Stimulated activated CD4-positive, alpha-beta T cell treated with anti-CD3 and anti-CD28 coated beads, Interleukin-1b, Interleukin-23, amount 100 ng/mL, for 24 hours (primary cell): ENCODE measurements at places on chromosomes 12 and 14.

- DNase-seq, result no peak
Measured at GRCh38 chr12:24482882-24483604, 465.9 kb downstream of the BCAT1 start.

- DNase-seq, result no peak
Measured at GRCh38 chr12:6212086-6212485, 11.9 kb downstream of the CD9 start.

DNA sequence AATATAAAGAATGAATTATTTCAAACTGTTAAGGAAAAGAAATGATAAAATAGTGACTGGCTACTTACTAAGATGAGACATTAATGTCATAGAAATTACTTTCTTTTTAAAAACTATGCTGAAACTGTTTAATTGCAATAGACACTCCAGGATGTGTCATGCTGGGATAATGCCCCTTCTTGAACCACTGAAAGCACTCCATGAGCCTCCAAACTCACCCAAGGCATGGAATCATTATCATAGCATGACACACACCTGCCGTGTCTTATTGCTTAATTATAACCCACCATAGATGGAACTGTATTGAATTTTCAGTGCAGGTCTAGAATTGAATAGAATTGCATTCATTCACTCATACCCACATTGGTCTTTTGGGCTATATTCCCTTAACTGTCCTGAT is 4.3 kb downstream of the MBIP start:
- no peak for DNase-seq

- no peak for DNase-seq
Measured at GRCh38 chr14:95164506-95164905, 7.2 kb upstream of the DICER1 start.

DNA sequence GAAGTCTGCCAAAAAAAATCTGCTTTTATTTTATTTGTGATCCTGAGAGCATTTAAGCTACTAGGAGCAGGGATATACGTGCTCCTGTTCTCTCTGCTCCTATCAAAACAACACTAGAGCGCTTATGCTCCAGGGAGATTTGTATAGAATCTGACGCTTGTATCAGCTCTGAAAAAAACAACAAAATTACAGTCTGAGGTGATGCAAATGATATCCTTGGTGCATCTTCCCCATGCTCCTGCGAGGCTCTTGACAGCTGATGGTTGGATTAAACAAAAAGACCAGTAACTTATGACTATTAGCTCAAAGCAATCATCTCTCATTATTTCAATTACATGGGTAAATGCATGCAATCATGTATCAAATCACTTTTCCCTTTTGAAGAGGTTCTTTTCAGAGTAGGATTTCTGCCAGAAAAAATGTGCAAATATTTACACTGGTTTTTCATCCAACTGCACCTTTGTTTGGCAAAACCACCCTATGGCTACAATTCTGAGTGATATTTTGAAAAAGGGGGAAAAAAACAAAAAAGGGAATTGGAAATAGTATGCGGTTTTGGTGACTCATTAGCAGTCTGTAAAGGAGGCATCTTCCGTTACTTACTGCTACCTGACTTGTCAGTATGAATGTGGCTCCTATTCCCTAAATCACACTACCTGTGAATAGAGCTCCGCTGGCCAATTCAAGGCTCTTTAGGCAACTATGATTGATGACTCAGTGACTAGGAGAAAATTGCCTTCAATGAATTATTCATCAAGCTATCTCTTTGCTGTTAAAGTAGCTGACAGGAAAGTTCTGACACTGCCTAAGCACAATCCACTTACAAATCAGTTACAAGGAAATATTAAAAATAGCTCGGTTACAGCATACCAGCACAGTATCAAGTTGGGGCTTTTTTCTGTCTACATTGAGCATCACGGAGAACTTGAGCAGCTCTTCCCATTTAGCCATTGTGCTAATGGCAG is 450.0 kb downstream of the FOXG1 start:
- DNase-seq, result no peak

DNA sequence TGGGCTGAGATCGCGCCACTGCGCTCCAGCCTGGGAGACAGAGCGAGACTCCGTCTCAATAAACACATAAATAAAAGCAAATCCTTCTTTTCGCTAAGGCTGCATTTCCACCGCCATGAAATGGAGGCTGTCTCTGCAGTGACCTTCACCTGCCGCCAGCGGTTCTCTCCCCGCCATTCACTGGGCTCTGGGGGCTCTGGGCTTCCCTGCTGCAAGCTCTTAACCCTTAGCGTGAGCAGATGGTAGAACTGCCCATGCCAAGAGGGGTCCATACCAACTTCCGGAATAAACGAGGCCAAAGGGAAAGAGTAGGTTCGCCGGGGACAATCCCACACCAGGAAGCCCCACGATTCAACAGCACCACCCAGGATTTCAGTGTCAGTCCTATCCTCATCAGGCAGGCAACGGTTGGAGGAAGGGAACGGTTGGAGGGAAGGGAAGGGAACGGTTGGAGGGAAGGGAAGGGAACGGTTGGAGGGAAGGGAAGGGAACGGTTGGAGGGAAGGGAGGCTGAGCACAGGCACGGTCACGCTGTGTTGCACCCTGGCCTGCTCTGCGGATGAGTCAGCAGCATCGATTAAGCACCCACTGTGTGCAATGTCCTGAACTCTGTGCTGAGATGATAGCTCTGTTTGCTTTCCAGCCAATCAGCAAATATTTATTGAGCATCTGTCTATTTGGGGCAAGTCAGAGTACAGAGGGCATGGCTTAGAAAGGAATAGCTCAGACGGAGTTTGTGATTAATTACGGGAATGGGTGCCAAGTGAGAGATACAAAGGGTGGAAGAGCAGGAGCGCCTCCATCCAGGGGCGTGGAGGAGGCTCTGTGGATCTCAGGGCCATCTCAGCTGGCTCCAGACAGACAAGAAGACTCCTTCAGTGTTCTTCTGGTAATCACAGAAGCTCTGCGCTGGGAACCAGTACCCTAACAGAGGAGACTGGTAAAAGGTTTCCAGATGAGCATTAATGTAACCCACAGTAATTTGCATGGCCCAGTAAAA is 77.9 kb downstream of the NINJ2 start:
- DNase-seq, result no peak

DNA sequence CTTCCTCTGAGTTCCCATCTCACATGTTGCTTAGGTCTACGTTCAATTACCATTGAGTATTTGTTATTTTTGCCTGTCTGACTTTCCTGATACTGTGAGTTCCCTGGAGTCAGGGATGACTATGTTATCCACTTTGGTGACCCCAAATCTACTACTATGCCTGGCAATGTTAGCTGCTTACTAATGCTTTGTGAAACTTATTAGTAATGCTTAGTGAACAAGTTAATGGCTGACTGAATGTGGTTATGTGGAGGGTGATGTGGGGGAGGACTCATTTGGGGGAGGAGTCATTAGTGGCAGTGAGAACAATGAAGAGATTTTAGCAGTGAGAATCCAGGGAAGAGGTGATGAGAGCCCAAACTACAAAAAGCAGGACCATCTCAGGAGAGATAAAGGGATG is 121.6 kb downstream of the KTN1 start:
- no peak for DNase-seq

DNA sequence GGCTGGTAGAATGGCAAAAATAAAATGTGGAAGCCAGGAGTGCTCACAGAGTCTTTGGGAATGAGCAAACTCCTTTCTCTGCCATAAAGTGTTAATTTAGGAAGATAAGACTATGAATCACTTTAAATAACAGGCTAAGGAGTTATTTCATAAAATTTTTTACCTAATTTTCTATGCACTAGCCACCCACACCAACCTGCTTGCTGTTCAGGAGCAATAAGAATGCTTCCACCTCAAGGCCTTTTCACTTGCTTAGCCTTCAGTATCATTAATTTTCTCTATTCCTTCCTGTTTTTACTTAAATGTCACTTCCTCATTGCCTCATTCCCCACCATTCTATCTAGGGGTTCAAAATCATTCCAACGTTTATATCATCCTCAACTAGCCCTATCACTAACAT is 326.8 kb downstream of the CCER1 start:
- no peak for DNase-seq

DNA sequence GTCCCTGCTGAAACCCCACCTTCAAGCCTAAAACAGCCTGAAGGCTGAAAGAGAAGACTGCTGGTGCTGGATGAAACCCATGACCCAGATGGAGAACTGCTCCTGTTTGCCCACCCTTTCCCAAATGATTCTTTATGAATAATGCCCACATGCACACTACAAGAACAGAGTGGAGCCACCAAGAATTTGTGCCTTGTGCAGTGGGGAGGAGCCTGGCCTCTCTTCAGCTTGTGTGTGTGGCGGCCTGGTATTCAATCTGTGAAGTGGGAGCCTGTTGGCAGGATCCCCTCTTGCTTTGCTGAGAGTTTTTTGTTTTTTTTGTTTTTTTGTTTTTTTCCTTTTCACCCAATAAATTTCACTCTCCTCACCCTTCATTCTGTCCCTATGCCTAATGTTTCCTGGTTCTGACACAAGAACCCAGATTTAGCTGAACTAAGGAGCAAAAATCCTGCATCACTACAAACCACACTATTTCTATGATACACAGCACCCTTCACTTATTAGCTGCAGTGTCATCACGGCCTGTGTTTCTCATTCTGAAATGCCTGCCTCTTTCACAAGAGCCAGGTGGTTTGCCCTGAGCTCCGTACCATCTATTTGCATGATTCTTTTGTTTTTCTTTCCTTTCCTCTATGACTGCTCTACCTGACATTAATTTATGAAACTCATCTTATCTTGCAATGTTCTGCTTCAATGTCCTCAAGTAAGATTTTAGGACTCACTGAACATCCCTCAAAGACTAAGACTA is 585.5 kb upstream of the ATXN7L3B start:
- DNase-seq, result no peak

DNA sequence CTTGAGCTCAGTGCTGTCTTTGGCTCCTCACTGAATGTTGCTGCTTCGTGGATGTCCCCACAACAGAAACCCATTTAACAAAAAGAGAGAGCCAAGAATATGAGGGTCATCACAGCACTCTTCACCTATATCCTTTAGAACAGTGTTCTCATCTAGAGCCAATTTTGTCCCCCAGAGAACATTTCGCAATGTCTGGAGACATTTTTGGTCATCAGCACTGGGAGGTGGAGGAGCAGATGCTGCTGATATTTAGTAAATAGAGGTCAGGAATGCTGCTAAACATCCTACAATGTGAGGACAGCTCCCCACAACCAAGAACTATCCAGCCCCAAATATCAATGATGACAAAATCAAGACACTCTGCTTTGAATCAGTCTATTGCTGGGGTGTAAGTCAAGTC is 92.5 kb downstream of the BBS10 start:
- no peak for DNase-seq

GRCh38 chr12:50948798-50949197 is 3.5 kb upstream of the HIGD1C start:
- no peak for DNase-seq

DNA sequence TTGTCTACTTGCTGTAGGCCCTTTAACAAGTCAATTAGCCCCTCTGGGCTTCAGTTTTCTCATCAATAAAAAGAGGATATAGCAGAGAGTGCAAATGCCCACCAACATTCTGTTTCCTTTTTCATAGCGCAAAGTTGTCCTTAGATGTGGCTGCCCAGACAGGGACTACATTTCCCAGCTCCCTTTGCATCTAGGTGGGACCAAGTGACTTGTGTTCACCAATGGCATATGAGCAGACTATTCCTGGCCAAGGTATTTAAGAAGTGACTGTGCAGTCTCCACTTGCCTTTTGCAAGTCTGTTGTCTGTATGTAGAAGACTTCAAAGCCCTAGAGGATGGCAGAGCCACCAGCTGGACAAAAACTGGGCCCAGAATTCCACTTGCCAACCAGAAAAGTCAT is 59.7 kb downstream of the DAO start:
- DNase-seq, result no peak

DNA sequence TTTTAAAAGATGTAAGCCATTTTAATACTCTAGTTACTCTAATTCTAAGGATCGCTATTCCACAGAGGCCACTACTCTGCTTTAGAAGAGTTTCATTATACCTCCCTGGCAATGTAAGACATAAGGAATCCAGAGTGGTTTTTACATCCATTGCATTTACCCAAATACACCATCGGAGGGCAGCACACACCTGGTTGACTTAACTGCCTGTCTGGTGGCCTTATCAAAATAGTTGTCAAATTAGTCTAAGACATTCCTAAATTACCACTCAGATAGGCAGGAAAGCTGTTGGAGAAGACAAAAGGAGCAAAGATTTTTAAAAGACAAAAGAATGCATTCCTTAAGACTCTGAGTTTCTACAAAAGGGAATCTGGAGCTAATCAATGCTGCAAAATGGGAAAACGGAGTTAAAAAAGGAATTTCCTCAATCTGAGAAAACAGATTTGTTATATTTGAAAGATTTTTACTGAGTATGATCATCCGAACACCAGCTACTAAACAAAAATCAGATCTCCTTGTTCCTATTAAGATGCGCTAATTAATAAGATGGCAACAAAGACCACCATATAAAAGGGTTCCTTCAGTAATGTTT is 33.8 kb upstream of the FGD4 start:
- no peak for DNase-seq

DNA sequence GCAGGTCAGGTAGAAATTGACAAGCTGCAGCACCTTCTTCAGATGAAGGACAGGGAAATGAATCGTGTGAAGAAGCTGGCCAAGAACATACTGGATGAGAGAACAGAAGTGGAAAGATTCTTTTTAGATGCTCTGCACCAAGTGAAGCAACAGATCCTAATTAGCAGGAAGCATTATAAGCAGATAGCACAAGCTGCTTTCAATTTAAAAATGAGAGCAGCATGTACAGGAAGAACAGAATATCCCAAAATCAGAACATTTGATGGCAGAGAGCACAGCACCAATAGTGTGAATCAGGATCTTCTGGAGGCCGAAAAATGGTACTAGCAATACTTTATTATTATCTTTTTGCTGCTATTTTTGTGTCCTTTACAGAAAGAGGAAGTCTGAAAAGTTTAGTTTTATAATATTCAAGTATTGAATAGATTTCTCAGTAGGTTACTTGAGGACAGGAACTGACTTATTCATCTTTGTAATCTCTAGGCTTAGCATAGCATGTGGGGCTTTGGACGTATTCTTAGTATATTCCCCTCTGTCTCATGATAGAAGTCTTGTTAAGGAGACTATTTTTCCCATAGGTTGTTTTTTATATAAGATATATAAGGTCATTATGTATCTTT is 30.8 kb downstream of the BBOF1 start:
- DNase-seq, result no peak

GRCh38 chr12:41304526-41304925 is 116.4 kb downstream of the PDZRN4 start:
- DNase-seq, result no peak

DNA sequence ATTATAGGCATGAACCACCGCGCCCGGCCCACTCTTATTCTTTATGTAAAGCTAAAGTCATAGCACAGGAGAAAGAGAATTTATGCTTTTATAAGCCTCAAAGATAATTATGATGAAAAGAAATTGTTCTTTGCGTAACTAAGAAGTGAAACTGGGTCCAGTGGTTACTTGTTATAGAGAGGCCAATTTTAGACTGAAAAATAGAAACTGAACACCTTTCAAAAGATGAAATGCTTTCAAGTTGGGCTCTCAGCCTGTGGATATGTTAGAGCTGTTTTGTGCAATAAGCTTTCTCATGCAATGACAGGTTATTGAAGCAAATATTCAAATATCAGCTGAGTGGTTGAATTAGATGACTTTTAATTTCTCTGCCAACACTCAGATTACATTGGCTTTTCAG is 7.9 kb downstream of the TMEM253 start:
- no peak for DNase-seq

DNA sequence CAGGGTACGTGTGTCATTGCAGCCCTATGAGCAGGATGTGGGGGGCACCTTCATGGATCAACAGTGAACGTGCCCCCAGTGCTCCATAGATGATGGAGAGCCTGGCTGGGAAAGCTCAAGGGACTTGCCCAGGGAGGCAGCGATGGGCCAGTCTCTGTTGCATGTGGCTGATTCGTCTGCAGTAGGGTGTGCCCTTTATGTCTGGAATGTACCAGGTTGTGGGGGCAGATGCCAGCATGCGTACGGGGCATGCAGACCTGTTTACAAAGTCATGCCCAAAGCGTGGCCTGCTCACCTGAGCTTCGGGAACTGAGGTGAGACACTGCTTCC is 72.3 kb downstream of the TESC start:
- DNase-seq, result no peak
